ENCODE measurements at places on chromosomes 16 and 17.

GRCh38 chr17:322006-322780 lies 30.4 kb downstream of the RPH3AL start:
- DNase-seq: no peak

- DNase-seq: no peak
Measured at GRCh38 chr16:23931199-23931598, 95.4 kb downstream of the PRKCB start.

DNA sequence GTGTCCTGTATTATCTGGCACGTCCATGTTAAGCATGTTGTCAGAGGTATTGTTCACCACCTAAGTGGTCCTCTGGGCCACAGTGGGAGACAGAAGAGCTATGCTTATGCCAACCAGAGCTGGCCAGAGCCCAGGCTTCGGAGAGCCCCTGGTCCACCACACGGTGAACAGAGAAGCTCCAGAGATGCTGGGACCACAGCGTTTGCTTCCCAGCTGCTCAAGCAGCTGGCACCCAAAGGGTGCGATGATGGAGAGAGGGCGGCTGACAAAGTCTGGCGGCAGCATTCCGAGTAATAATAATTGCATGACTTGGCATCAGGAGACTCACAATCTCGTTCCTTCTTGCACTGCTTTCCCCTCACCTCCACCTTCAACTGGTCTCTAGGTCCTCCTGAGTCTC lies 35.8 kb upstream of the RCVRN start:
- no peak for DNase-seq

DNA sequence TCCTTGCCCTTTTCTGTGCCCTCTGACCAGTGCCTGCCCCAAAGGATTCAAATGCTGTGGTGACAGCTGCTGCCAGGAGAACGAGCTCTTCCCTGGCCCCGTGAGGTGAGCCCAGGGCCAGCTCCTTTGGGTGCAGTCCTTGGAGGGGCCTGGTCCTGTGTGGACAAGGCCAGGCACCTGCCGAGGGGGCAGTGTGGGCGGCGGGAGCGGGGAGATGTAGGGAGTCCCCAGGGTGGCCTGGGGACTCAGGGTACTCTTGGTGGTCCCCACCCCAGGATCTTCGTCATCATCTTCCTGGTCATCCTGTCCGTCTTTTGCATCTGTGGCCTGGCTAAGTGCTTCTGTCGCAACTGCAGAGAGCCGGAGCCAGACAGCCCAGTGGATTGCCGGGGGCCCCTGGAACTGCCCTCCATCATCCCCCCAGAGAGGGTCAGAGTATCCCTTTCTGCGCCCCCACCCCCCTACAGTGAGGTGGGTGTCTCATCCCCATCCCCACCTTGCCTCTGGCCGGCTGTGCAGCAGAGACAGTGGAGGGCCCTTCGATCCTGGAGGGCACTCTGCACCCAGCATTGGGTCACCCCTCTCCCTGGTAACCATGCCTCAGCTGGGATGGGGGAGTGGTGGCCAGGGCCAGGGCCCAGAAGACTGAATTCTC lies 4.4 kb downstream of the TMEM92 start:
- no peak for DNase-seq

- DNase-seq: no peak
Measured at GRCh38 chr16:88881007-88881615, 14.7 kb upstream of the PABPN1L start.

DNA sequence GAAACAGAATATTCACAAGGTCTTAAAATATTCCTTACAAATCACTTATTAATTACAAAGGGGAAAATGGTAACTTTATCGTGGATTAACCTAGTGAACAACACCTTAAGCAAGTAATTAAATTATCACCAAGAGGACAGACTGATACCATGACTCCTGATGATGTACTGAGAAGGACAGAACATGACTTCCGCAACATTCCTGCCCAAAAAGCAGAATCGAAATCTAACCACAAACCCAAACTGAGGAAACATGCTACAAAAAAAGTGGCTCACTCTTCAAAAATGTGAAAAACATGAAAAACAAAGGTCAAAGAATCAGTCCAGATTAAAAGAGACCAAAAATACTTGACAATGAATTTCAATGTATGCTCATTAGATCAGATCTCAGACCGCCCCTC lies 151.5 kb downstream of the AATF start:
- no peak for DNase-seq

DNA sequence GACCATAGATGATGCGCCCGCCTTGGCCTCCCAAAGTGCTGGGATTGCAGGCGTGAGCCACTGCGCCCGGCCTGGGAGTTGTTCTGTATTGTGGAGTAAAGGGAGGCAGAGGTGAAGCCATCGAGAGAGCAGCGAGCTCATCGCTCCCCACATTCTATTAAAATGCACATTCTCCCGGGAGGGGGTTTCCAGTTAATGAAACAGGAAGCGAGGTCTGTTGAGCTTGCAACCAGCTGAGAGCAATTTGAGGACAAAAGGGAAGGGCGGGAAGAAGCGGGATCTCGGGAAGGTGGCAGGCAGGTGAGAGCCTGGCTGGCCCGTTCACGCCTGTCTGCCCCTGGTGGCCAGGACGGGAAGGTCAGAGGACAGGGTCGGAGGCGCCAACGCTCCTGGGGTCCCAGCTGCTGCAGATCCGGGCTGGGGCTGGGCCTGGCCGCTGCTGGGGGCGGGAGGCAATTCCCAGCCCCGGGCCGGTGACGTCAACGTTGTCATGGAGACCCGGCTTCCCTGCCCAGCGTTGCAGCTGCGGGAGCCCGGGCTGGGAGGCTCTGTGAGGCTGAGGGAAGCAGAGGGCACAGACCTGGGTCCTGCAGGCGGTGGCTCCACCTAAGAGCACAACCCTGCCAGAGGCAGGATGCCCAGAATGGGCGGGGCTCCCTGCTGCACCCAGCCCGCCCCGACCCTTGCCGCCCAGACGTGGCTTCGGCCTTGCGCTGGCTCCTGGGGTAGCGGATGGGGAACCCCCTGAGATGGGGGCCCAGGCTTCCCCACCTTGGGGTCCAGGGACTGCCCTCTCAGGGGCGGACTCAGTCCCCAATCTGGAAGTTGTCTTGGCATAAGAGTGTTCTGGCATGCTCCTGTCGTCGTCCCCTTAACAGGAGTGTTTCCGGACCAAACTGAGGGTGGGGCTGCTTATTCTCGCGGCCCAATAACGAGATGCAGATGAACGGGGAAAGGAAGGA lies 48.7 kb upstream of the PLCG2 start:
- peak; percentile 55 for DNase-seq

DNA sequence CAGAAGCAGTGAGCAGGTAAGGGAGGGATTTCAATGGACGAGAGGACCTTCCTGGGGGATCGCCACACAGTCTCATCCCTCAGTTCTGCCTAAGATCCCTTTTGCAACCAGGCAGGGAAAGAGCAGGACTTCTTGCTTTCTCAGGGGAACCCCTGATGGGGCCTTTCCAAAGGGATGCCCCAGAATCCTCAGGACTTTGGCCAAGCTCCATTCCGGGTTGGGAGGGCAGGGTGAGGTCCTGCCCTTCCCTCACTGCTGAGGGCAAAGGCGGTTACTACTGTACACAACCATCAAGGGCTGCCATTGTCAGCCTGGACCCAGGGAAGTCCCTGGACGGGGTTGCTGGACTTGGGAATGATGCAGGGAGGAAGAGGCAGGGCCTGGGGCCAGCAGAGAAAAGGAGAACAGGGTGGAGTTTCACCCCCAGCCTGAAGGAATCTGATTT lies 9.7 kb downstream of the PRR29 start:
- DNase-seq: no peak

Data from fibroblast of skin of left quadriceps (primary cell).